PC-3 (cell line): ENCODE measurements at places on chromosomes 11 and 22. TPM values are rescaled to one million over a fixed set of nuclear protein-coding genes. Genes with fewer than 3 reads are reported as not detected.

DNA sequence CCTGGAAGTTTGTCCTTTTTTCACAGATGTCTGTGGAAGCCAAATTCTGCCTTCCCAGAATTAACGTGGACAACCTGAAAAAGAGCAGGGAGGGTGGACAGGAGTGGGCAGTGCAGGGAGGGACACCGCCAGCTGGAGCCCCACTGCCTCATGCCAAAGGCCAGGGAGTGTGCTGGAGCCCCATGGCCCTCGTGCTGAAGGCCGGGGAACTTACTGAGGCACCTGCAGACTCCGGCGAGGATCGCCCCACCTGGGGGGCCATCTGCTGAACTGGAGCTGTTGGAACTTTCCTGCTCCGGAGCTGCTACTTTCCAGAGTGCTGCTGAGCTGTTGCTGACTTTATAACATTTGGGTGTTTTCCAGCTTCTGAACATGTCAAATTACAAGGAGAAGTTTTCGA is 35.2 kb downstream of the MOV10L1 start:
- no peak overlapping the region for H3K4me3 ChIP-seq
- no peaks in the 10 kb centered on the region; the same call in 1 of the 2 replicates for H3K27me3 ChIP-seq

GRCh38 chr22:23207729-23208393 is 27.6 kb downstream of the BCR start:
- no peaks in the 10 kb centered on the region; the same call in 1 of the 2 replicates for H3K36me3 ChIP-seq
- H3K4me1 ChIP-seq: no peaks in the 10 kb centered on the region
- H3K27me3 ChIP-seq: no peaks in the 10 kb centered on the region
- no peak overlapping the region for H3K27ac ChIP-seq
- no peak for DNase-seq

- no peak overlapping the region for H3K27ac ChIP-seq
- no peaks in the 10 kb centered on the region for H3K36me3 ChIP-seq
- no peak overlapping the region for H3K4me3 ChIP-seq
- peaks cover 42% of the 10 kb centered on the region for H3K4me1 ChIP-seq
- no peak for DNase-seq
Measured at GRCh38 chr11:116692318-116693101, 80.3 kb downstream of the BUD13 start.

UPK3A gene
- total RNA-seq: 1.1 TPM in 1 of 2 replicates, not detected in the other

BUD13 gene
- total RNA-seq: 28.9 and 38.0 TPM in 2 replicates

- H3K27ac ChIP-seq: no peak overlapping the region
- peak; percentile 0 for DNase-seq
- no peaks in the 10 kb centered on the region for H3K4me1 ChIP-seq
- H3K36me3 ChIP-seq: no peaks in the 10 kb centered on the region
- no peaks in the 10 kb centered on the region for H3K27me3 ChIP-seq
- no peak overlapping the region for H3K4me3 ChIP-seq
Measured at GRCh38 chr22:37354670-37355069, 72.4 kb downstream of the CYTH4 start.

DNA sequence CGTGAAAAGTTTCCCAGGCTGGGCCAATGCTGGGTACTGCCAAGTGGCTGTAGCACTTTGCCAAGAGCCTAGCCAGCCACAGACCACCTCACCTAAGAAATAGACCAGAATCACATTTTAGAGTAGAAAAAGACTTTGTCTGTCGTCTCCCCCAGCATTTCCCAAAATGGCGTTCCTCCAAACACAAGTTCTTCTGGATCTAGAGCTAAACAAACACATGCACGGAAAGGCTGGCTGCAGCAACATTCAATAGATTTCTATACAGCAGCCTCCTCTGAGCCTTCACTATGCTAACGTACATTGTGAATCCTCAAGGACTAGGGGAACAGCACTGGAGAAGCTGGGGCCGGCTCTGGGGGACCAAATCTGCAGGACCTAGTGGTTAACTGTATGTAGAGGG is 65.0 kb downstream of the EFCAB6 start:
- no peak for DNase-seq
- H3K36me3 ChIP-seq: no peaks in the 10 kb centered on the region
- H3K4me3 ChIP-seq: no peak overlapping the region
- peaks cover 20% of the 10 kb centered on the region for H3K27me3 ChIP-seq

NAALAD2 gene
- 0.29 TPM in 1 of 2 replicates, not detected in the other for total RNA-seq

SLC29A2 gene
- 25.5 and 27.8 TPM in 2 replicates for total RNA-seq

TMEM109 gene
- 165 and 202 TPM in 2 replicates for total RNA-seq

DNA sequence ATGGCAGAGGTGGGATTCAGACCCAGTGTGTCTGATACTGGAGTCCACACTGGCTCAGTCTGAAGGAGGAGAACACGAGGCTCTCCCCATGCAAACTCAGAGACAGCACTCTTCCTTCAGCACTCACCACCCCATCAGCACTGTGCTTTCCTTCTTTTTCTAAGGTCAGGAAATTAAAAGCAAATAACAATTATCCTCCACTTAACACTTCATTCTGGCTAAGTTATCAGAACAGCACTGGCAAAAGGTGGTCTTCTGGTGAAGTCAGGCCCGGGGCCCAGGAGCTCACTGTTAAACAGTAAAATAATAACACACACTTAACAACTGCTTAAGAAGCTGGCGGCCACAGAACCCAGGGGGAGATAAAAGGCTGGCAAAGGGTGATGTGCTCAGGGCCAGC is 107.1 kb downstream of the NAT10 start:
- no peak overlapping the region for H3K4me3 ChIP-seq
- H3K36me3 ChIP-seq: no peaks in the 10 kb centered on the region
- no peak for DNase-seq
- no peak overlapping the region for H3K27ac ChIP-seq
- no peaks in the 10 kb centered on the region for H3K27me3 ChIP-seq
- H3K4me1 ChIP-seq: peaks cover 34% of the 10 kb centered on the region

GRCh38 chr11:22634897-22635629 is 9.4 kb upstream of the FANCF start:
- H3K36me3 ChIP-seq: no peaks in the 10 kb centered on the region
- H3K27ac ChIP-seq: no peak overlapping the region
- H3K4me3 ChIP-seq: no peak overlapping the region
- H3K27me3 ChIP-seq: no peaks in the 10 kb centered on the region
- DNase-seq: no peak

DNA sequence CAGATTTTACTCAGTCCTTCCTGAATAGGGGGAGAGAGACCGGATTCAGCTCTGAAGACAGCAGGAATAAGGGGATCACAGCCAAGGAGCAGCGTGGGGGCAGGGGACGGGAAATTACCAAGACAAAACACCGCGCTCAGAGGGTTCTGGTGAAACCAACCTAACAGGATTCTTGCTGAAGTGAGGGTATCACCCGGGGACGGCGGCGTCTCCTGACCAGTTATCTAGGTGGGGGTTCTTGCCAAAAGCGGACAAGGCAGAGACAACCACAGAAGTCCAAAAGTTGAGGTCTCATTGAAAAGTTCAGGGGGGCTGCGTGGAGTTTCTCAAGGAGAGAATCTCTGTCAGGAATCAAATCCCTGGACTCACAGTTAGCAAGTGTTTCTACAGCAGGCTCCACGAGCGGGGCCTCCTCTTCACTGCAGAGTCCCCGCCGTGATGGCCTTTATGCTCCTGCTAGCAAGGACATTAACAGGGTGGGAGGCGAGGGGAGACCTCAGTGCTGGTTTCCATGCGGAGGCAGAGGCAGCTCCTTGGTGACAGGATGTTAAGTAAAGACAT is 291.0 kb downstream of the BRD1 start:
- no peaks in the 10 kb centered on the region for H3K4me1 ChIP-seq
- H3K4me3 ChIP-seq: no peak overlapping the region
- H3K27ac ChIP-seq: no peak overlapping the region
- DNase-seq: no peak
- peaks cover 94% of the 10 kb centered on the region for H3K27me3 ChIP-seq

DNA sequence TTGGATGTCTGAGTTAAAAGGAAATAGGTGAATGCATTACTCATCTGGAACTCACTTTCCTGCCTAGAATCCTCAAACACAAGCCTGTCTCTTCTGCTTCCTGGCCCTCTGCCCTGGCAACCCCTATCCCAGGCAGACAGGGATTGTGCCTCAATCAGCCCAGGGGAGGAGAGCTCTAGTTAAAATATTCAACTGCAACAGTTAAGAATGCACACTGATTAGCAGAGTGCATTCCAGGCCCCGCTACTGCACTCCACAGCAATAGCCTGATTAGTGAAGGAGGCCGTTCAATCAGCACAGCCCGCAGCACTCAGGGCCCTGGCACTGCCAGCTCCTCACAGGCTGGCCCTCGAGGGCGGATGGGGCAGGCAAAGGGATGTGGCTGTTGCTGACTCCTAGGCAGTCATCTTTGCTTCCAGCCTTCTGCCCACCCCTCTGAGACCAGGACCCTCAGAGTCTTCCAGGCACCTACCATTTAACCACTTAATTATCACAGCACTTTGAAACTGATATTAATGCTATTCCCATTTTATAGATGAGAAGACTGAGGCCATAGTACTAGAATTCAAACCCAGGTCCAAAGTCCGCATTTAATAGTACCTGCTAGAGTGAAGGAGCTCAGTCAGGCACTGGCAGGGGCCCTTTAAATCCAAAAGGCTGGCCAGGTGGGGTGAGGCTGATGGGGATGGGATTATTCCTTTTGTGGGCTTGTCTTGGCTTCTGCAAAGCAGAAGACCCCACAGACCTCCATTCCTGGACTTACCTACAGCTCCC is 435.3 kb downstream of the SOX6 start:
- H3K4me3 ChIP-seq: no peak overlapping the region
- DNase-seq: no peak
- H3K4me1 ChIP-seq: no peaks in the 10 kb centered on the region
- H3K27ac ChIP-seq: no peak overlapping the region

GRCh38 chr22:24953384-24954113 is 1.0 kb downstream of the KIAA1671 start:
- H3K36me3 ChIP-seq: no peaks in the 10 kb centered on the region
- peak overlapping the region; percentile 98 for H3K4me3 ChIP-seq
- H3K27me3 ChIP-seq: no peaks in the 10 kb centered on the region
- peak overlapping the region; percentile 88 for H3K27ac ChIP-seq
- no peak for DNase-seq
- H3K4me1 ChIP-seq: peaks cover 13% of the 10 kb centered on the region

GRCh38 chr11:72257570-72257969 is 13.6 kb upstream of the PHOX2A start:
- H3K4me3 ChIP-seq: no peak overlapping the region
- H3K27me3 ChIP-seq: peaks cover 27% of the 10 kb centered on the region
- H3K36me3 ChIP-seq: no peaks in the 10 kb centered on the region
- no peak overlapping the region for H3K27ac ChIP-seq

DNA sequence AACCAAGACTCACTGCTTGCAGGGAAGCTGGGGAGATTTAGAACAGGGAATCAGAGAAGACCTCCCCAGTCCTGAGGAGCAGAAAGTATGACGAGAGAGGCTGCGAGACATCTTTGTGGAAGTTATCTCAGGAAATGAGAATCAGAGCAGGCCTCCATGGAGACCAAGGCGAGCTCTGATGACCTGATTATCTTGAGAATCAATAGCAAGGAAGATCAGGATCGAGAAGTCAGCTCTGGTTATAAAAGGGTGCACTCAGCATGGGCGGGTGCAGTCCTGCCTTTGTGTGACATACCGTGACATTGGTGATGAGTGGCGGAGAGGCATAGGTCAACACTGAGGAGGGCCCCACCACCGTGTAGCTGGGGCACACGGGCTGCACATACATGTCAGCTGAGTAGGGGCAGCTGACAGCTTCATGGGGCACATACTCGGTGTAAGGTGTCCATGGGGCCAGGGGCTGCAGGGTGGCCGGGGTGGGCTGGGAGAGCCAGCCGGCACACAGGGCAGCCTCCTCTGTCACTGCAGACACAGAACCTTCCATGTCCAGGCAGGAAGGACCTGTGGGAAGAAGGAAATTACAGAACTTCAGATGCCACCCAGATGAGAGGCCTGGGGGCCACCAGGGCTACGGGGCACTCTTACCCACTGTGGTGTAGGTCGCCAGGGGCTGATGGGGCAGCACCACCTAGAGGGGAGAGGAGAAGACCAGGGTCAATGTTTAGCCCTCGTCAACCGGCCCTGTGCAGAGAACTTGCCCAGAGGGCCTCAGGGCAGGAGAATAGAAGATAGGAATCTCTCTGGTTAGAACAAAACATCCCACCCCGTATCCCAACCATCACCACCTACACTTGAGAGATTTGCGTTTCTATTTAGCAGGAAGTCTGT is 21.7 kb downstream of the POU2AF1 start:
- no peaks in the 10 kb centered on the region for H3K4me1 ChIP-seq
- no peaks in the 10 kb centered on the region for H3K36me3 ChIP-seq
- DNase-seq: no peak
- H3K27ac ChIP-seq: no peak overlapping the region
- H3K4me3 ChIP-seq: no peak overlapping the region
- peaks cover 18% of the 10 kb centered on the region for H3K27me3 ChIP-seq

DNA sequence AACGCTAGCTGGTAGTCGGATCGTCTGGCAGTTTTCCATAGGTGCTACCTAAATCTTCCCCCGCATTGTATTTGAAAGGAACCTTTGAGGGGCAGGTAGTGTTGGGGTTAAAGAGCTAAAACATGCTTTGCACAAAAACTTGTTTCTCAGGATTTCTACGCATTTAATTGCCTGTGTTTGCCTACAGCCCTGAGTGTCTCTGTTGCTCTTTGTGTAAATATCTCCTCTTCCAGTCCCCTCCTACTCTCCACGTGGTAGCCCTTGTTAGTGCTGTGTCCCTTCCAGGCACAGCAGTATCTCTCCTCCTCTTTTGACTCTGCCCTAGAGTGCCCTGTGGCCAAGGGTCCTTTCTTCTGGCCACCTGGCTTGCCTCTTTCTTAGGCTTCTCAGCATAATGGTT is 81.7 kb downstream of the BARX2 start:
- H3K27ac ChIP-seq: peak overlapping the region; percentile 45
- H3K36me3 ChIP-seq: no peaks in the 10 kb centered on the region
- H3K4me1 ChIP-seq: peaks cover 23% of the 10 kb centered on the region
- no peak overlapping the region; the same call in 1 of the 2 replicates for H3K4me3 ChIP-seq
- no peaks in the 10 kb centered on the region for H3K27me3 ChIP-seq
- peak; percentile 83 for DNase-seq

DNA sequence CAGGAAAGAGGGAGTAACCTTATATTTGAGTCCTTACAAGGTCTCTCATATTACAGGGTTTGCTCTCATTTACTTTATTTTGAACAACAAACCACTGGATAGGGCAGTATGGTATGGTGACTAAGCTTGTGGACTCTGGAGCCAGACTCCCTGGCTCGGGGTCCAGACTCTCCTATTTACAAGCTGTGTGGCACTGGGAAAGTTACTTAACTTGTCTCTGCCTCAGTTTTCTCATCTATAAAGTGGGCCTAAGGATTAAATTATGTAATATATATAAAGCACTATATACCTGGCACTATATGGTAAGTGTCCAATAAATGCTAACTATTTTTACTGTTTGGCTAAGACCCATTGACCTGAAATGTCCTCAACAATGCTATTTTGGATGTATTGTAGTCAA is 1.7 kb upstream of the DCHS1 start:
- peaks cover 37% of the 10 kb centered on the region for H3K27me3 ChIP-seq
- no peak for DNase-seq
- H3K4me1 ChIP-seq: no peaks in the 10 kb centered on the region
- no peaks in the 10 kb centered on the region for H3K36me3 ChIP-seq
- no peak overlapping the region for H3K27ac ChIP-seq

KRTAP5-9 gene
- not detected in 2 replicates for total RNA-seq
